ENCODE measurements at places on chromosomes 3 and 15. TPM values are rescaled to one million over a fixed set of nuclear protein-coding genes. Genes with fewer than 3 reads are reported as not detected.

Gene ANKDD1A
- 6.7 TPM for total RNA-seq

GRCh38 chr15:31275331-31276262, 51.0 kb upstream of the KLF13 start:
- H3K27me3 ChIP-seq = no peaks in the 10 kb centered on the region
- H3K4me3 ChIP-seq = no peak overlapping the region
- no peaks in the 10 kb centered on the region for H3K36me3 ChIP-seq
- DNase-seq = no peak
- H3K27ac ChIP-seq = no peak overlapping the region

- no peak overlapping the region for H3K27ac ChIP-seq
- no peak for DNase-seq
- no peaks in the 10 kb centered on the region for H3K4me1 ChIP-seq
Observed at GRCh38 chr3:23035927-23036640, 167.0 kb upstream of the UBE2E2 start.

DNA sequence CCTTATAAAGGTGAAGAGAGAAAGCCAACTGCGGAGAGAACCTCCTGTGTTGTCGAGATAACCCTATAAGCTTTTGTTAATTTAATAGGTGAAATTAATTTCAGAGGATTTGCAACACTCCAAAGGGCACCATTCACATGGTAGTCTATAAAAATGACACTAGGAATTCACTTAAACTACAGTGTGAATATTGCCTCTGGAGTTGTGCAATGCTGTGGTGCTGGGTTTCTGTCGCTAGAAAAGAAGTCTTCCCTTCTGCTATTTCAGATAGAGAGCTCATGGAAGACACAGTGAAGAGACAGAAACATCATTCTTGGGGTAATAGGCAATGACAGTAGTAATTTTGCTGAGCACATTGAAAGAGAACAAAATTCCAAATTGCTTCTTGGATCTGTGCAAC, 28.8 kb upstream of the PROK2 start:
- no peak overlapping the region for H3K27ac ChIP-seq
- no peak overlapping the region for H3K4me3 ChIP-seq
- H3K4me1 ChIP-seq = no peaks in the 10 kb centered on the region
- no peaks in the 10 kb centered on the region for H3K27me3 ChIP-seq

- H3K27ac ChIP-seq = no peak overlapping the region
- DNase-seq = no peak
- H3K4me3 ChIP-seq = no peak overlapping the region
- H3K36me3 ChIP-seq = no peaks in the 10 kb centered on the region
- no peaks in the 10 kb centered on the region for H3K4me1 ChIP-seq
- H3K27me3 ChIP-seq = no peaks in the 10 kb centered on the region
Observed at GRCh38 chr15:101505610-101506337, 16.3 kb upstream of the PCSK6 start.

- H3K27me3 ChIP-seq = no peaks in the 10 kb centered on the region
- H3K4me1 ChIP-seq = peaks cover 5% of the 10 kb centered on the region
- no peaks in the 10 kb centered on the region for H3K36me3 ChIP-seq
- no peak for DNase-seq
- H3K4me3 ChIP-seq = no peak overlapping the region
Observed at GRCh38 chr3:177930771-177931170, 605.5 kb upstream of the KCNMB2 start.

All from fibroblast of lung (primary cell).